ENCODE measurements at places on chromosomes 3 and 15.
A peak's percentile ranks its signal among the peaks of the same experiment; 100 is the strongest.

- DNase-seq: peak; percentile 60
Measured at GRCh38 chr3:189148081-189148507, 23.7 kb upstream of the TPRG1 start.

DNA sequence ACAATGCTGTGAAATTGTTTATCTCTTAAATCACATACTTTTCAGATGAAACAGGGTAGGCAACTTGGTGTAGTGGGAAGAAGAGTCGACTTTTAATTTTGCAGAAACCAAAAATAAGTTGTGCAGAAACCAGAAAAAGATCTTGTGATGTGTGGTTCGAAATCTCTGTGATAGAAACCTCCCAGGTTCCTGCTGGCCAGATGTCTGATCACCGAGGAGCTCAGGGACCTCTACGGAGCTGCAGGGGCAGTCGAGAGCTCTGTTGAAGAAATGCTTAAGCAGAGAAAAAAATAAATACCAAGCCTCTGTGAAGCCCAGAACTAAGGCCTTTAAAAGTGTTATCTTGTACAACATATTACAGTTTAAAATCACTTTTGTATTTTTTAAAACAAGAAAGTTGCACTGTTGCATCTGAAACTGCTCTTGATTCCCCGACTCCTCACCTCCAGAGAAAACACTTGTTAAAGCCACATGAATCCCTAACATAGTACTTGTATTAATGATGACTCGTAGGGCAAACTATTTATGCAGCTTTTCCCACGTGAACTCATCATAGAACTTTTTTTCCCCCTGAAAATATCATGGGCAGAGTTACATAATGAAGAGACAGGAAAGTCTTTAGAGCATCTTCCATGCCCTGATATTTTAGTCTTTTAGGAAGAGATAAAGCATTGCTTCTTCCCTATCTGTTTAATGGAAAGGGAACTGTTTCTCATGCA lies 51.3 kb downstream of the CCK start:
- DNase-seq: no peak

DNA sequence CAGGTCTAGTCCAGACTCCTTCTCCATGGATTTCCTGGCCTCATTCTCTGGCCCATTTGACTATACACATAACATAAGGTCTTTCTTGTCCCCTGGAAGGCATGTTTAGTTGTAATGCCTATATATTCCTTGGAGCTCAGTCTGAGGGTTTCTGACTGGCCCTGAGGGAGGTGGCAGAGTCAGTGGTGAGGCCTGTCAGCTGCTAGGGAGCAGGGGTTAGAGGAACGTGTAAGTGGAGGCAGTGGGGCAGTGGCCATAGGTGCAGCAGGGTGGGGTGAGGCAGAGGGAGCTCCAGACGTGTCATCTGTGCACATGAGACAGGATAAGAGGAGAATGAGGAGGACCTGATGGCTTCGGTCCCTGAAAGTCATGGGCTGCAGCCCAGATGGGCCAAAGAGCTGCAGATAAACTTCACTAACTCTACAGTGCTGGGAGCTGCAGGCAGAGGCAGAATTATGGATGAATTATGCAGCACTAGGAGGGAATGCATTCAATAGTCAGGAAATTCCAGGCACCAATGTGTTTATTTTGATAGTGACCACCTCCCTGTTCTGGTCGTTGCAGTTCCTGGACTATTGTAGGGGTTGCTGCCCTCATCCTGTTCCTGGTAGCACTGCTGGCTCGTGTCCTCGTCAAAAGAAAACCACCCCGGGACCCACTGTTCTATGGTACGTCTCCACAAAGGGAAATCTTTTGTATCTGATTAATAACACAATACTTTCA lies 4.9 kb downstream of the TM6SF1 start:
- no peak for DNase-seq

DNA sequence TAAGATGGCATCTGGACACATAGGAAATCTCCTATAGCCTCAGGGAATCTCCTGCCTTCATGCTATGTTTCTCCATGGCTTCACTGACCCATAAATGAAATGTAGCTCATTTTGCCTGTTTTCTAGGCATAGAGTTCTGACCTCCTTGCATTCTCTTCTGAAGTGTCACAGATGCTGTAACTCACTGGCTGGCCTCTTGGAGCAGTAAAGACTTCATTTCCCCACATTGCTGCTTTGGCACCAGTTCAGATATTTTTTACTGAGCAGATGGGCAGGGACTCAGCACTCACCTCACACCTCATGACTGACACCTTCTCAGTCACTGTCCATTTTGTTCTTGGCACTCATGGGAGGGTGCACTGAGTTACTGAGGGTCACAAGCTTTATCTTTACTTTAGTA lies 286.7 kb upstream of the TGFBR2 start:
- peak; percentile 4 for DNase-seq

- no peak for DNase-seq
Measured at GRCh38 chr3:141050576-141051442, at the start of gene SPSB4. Gene SPSB4, plus strand, starts transcription at chr3:141051347. Its CDS starts 14,758 bp downstream, at chr3:141066105.

DNA sequence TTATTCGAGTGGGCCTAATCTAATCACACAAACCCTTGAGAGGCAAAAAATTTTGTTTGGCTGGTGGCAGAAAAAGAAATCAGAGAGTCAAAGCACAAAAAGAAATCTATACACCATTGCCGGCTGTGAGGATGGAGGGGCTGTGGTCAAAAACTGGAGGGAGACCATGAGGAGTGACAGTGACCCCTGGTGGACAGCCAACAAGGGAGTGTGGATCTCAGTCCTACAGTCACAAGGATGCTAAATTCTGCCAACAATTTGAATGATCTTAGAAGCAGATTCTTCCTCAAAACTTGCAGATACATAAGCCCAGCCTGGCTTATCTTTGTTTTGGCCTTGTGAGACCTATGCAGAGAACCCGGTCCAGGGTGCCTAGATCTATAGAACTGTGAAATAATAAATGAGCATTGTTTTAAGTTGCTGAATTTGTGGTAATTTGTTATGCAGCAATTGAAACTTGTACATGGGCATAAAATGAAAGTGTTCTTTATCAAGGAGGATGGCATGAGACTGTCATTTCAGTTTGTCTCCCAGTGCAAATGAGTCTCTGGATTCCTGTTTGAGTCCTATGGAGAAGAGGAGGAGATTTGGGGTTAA lies 103.0 kb upstream of the ARHGEF26 start:
- DNase-seq: peak; percentile 13

- DNase-seq: no peak
Measured at GRCh38 chr15:77698481-77698880, 65.8 kb upstream of the LINGO1 start.

- DNase-seq: no peak
Measured at GRCh38 chr3:67901681-67902080, 247.3 kb upstream of the SUCLG2 start.

- no peak for DNase-seq
Measured at GRCh38 chr15:35279811-35280210, 194.7 kb upstream of the NANOGP8 start.

DNA sequence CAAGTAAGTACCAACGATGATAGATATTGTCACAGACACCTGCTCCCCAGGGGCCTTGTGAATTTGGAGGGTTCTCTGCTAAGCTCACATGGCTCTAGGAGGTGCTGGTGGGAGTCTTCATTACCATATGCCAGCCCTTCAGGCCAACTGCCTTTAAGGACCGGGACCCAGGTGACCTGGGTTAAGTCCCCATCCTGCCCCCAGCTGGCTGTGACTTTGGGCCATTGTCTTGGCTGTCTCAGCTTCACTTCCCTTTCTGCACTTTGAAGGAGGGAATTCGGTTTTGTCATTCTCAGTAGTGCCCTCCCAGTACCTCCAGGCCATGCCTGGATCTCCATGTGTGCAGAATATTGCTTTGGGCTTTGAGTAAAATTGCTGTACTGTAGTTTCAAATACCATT lies 72.8 kb upstream of the ACAD9 start:
- DNase-seq: no peak

GRCh38 chr3:112904786-112905185 lies 58.1 kb upstream of the CD200R1L start:
- DNase-seq: no peak

DNA sequence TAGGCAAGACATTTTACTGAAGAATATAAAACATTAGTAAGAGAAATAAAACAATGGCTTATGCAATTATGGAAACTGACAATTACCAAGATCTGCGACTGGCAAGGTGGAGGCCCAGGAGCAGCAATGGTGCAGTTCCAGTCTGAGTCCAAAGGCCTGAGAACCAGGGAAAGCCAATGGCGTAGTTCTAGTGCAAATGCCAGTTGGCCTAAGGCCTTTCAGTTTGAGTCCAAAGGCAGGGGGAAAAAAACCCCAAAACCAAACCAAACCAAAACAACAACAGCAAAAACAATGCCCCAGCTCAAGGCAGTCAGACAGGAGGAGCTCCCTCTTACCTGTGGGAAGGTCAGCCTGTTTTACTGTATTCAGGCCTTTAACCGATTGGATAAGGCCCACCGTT lies 72.6 kb downstream of the ST6GAL1 start:
- DNase-seq: no peak

DNA sequence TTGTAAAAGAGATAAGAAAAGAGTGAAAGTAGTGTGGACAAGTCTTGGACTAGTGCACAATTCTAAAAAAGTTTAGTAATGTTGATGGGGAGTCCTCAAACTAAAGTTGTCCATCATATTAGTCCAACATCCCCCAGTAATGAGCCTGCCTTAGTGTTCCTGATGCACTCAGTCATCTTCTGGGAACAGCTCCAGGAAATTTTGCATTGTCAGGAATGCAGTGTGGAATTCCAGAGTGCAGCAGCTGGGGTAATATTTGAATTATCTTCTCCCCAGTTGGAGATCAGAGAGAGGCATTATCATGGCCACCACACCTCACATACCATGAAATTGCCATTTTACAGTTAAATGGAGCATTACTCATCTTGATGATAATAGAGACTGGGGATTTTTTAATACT lies 528.8 kb upstream of the NAALADL2 start:
- no peak for DNase-seq

GRCh38 chr15:27183201-27183600 lies 212.2 kb downstream of the GABRG3 start:
- DNase-seq: no peak

- no peak for DNase-seq
Measured at GRCh38 chr15:33298631-33299030, 12.1 kb upstream of the RYR3 start.

DNA sequence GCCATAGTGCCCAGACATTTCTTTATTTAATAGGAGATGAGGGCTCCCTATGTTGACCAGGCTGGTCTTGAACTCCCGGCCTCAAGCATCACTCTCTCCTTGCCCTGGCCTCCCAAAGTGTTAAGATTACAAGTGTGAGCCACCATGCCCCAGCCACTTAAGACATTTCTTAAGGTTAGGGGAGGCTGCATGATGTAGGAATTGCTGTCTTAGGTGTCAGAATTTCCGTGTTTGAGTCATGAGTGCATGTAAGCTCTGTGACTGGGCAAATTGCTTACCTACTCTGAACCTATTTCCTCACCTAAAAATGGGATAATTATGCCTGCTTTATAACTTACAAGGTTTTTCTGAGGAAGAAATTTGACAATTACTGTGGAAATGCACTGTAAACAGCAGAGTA lies 34.2 kb upstream of the SIAH2 start:
- no peak for DNase-seq

GRCh38 chr15:70504299-70504951 lies 258.9 kb downstream of the UACA start:
- DNase-seq: peak; percentile 31

- no peak for DNase-seq
Measured at GRCh38 chr15:100186960-100187359, 154.8 kb downstream of the ADAMTS17 start.

- no peak for DNase-seq
Measured at GRCh38 chr3:36060950-36061349, 319.4 kb upstream of the STAC start.

- no peak for DNase-seq
Measured at GRCh38 chr3:127817406-127817841, 4.9 kb downstream of the MGLL start.

- DNase-seq: no peak
Measured at GRCh38 chr3:14318646-14319045, 83.8 kb upstream of the SLC6A6 start.

- peak; percentile 54 for DNase-seq
Measured at GRCh38 chr15:64067564-64068030, 21.3 kb upstream of the DAPK2 start.

GRCh38 chr15:39558421-39558820 lies 22.5 kb upstream of the THBS1 start:
- DNase-seq: no peak

DNA sequence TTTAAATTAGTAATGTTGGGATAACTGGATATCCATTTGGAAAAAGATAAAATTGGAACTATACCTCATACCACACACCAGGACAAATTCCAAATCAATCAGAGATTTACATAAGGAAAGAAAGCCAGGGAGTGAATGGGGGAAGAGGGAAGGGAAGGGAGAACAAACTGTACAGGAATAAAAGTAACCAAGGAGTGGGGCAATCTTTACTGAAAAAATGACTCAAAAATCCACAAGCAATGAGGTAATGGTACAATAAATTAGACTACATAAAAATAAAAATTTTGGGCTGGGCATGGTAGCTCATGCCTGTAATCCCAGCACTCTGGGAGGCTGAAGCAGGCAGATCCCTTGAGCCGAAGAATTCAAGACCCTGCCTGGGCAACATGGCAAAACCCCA lies 82.6 kb downstream of the MLH1 start:
- DNase-seq: no peak

GRCh38 chr3:13287833-13288232 lies 132.3 kb downstream of the NUP210 start:
- DNase-seq: no peak

GRCh38 chr3:141255137-141255845 lies 23.7 kb downstream of the PXYLP1 start:
- no peak for DNase-seq

DNA sequence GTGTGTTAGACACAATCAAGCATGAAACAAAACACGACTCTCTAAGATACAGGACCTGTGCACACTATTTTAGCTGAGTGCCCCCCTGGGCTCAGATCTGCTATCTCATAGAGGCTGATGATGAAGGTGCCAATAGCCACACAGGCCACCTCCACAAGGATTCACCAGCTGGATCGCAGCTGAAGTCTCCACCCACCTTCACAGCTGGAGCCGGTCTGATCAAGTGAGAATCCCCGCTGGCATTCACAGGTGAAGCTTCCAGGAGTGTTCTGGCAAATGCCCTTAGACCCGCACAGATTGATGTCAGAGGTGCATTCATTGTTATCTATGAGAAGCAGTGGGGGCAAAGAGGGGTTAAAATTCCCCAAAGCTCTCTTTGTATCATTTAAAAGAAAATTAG lies 90.1 kb downstream of the DUT start:
- DNase-seq: no peak

GRCh38 chr3:188271226-188271914 lies 117.4 kb downstream of the LPP start:
- no peak for DNase-seq
